ENCODE measurements at places on chromosomes 1 and 21.

DNA sequence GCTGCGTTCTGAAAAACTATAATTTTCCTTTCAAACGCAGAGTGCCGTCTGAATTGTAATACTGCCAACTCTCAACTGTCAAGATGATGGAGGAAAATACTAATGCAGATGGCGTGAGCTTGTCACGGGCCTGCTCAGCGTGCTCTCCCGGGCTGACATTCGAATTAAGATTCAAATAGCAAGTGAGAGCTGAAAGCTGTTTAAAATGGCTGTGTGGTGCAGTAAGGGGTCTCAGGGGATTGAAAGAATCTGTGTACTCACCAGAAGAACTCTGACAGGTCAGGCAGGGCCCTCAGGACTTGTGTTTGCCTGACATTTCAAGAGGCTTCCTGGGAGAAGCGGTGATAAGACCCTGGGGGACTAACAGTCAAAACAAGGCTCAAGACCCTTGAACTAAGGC, 33.1 kb downstream of the ZMYND12 start:
- DNase-seq: no peak

GRCh38 chr1:106961646-106962045, 94.8 kb upstream of the PRMT6 start:
- DNase-seq: no peak

DNA sequence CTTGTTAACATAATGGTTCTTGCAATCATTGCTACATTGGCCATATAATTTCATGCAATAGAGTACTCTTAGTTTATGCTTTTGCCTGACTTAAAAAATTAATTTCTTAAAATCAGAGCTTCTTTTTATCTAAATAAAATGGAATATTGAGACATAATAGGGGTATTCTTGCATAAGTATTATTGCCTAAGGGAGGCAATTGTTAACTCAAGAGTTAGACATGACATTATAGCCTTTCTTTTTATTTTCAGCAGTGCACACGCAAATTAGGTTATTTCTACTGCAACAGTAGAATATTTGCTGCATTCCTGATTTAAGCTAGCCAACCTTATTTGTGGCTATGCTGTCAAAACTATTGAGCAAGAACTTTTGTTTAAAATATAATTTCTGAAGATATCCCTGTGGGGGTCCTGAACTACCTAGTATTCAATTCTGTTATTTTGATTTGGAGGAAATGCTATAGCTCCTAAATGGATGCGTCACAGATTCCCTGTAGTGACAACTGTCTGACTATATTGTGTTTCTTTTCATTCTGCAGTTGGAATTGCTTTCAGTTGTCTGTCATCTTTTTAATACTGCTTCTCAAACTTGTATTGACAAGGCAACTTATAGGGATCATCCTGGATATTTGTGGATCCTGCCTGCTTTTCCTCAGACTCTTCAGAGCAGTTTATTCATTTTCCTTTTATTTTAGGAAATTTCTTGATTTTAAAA, 211.0 kb downstream of the PATJ start:
- DNase-seq: no peak

DNA sequence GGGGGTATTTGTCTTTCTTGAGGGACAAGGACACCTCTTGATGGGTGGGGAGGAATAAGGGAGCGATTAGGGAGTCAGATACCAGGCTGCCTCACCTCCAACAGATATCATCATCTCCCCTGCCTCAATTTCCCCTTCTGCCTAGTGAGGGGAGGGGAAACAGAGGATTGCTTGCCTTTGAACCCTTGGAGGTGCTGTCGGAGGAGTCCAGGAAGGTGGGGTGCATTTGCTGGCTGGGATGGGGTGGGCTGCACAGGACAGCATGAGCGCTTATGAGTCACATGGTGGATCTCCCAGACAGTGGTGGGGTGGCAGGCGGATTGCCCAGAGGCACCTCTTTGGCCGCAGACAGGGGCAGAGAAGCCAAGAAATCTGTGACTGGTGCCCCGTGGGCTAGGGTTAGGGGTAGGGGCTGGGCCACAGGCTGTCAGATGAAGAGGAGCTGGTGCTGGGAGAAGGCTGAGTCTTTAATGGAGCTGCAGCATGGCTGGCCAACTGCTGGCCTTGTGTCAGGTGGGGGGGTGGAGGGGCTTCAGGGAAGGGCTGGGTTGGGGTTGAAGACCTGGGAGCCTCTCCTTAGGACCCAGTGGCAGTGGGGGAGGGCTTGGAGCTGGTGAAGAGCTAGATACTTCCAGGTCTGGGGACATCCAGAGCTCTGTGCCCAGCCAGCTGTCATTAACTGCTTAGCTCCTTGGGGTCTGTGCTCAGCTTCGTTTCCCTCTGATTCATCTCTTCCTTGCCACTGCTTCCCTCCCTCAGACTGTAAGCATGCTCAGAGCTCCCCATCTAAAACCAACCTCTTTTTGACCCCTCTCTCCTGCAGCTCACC, 7.0 kb upstream of the ADORA1 start:
- no peak for DNase-seq

- no peak for DNase-seq
Observed at GRCh38 chr1:156281281-156281680, 1.3 kb downstream of the SMG5 start.

GRCh38 chr1:110188035-110188618, 22.0 kb upstream of the KCNC4 start:
- DNase-seq: no peak

- DNase-seq: peak; percentile 1
Observed at GRCh38 chr1:115411371-115412063, 73.5 kb upstream of the NGF start.

DNA sequence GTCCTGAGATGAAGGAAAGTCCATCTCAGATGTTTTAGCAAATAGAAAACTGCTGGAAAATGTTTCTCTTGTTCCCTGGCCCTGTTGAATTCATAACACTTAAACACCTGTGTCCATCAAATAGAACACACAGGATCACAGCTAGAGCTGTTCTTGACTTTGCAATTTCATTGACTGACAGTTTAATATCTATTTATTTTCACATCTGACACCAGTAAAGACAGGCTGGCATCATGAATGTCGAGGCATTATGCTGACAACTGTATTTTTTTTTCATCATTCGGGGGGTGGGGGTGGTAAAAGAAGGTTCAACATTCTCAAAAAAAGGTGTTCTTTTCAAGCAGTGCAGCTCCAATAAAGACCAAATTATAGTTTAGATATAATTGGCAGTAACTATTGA, 591.2 kb upstream of the PTBP2 start:
- DNase-seq: no peak

DNA sequence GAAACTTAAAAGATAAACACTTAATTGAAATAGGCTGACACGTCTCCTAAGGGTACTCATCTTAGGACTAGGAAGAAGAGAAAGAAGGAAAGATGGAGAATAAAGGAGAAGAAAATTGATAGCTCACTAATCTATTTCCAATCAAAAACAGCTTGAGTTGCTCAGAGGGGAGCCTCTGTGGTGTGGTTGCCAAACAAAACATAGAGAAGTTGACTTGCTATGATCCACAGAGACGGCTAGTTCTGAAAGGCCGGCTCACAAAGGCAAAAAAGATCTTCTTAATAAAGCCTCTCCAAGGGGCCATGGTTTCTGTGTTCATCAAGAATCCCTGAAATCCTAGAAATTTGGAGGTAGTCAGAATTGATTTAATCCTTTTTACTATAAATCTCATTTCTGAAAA, 644.1 kb downstream of the LMO4 start:
- no peak for DNase-seq

DNA sequence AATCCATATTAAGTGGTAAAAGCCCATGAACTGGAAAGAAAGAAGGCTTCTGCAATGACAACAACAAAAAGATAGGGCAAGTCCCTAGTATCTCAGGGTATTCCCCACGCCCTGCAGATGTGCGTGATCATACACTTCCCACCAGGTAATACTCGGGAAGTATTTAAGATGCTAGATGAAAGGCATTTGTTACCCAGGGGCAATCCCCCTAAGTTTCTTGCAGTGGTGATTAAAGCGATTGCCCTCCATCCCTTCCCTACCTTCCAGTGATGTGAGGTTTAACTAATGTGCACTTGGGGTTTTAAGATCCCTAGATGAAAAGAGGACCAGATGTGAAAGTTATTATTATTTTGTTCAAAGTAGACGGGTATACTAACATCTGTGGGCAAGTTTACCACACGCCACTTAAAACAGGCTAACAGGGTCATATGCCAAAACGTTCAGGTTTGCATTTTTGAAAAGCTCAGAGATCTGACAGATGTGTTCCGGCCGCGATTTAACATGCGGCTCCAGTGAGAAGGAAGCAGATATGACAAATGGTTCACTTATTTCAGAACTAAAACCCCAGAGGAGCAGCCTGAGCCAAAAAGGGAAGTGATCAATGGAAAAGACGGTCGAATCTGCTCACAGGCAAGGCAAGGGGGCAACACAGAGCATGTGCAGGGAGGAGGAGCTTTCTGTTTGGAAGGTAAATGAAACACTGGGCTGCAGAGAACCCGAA, 17.4 kb downstream of the TIAM1 start:
- no peak for DNase-seq
